ENCODE measurements at places on chromosomes 13 and 19.

DNA sequence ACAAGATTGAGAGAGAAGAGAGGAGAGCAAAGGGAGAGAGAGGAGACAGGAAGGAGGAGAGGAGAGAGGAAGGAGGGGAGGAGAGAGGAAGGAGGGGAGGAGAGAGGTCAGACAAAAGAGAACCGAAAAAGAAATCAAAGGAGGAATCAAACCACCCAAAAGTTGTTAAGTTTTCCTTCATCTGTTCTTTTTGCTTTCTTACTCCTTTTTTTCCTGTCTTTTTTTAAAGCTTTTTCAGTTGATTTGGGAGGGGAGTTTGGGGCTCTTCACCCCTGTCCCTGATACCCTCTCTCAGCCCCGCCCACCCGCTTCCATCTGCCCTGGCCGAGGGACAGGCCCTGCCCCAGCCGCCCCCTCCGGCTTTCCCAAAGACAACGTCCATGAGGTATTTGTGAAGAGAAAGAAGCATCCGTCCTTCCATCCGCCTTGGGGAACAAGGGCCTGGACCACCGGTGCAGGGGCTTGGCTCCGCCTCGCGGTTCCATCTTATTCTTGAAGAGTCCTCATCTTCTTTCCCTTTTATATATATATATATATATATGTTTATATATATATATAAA lies 13.3 kb downstream of the ZNF574 start:
- no peak for DNase-seq
- H3K36me3 ChIP-seq = peaks cover 7% of the 10 kb centered on the region
- no peaks in the 10 kb centered on the region for H3K27me3 ChIP-seq
- peaks cover 6% of the 10 kb centered on the region for H3K4me1 ChIP-seq
- H3K27ac ChIP-seq = no peak overlapping the region
- H3K4me3 ChIP-seq = no peak overlapping the region

GRCh38 chr13:109897988-109898624 lies 111.7 kb upstream of the IRS2 start:
- no peak overlapping the region for H3K4me3 ChIP-seq
- H3K27me3 ChIP-seq = no peaks in the 10 kb centered on the region
- H3K4me1 ChIP-seq = no peaks in the 10 kb centered on the region

GRCh38 chr19:32540621-32541020 lies 40.4 kb upstream of the PDCD5 start:
- no peaks in the 10 kb centered on the region for H3K4me1 ChIP-seq
- no peak overlapping the region for H3K4me3 ChIP-seq
- no peak for DNase-seq
- no peaks in the 10 kb centered on the region for H3K27me3 ChIP-seq
- H3K36me3 ChIP-seq = no peaks in the 10 kb centered on the region
- no peak overlapping the region for H3K27ac ChIP-seq

- no peak for DNase-seq
- H3K4me3 ChIP-seq = no peak overlapping the region
- peaks cover 20% of the 10 kb centered on the region for H3K4me1 ChIP-seq
- H3K36me3 ChIP-seq = peaks cover 6% of the 10 kb centered on the region
- no peaks in the 10 kb centered on the region for H3K27me3 ChIP-seq
Measured at GRCh38 chr19:11373166-11373884, 1.1 kb upstream of the SWSAP1 start.

DNA sequence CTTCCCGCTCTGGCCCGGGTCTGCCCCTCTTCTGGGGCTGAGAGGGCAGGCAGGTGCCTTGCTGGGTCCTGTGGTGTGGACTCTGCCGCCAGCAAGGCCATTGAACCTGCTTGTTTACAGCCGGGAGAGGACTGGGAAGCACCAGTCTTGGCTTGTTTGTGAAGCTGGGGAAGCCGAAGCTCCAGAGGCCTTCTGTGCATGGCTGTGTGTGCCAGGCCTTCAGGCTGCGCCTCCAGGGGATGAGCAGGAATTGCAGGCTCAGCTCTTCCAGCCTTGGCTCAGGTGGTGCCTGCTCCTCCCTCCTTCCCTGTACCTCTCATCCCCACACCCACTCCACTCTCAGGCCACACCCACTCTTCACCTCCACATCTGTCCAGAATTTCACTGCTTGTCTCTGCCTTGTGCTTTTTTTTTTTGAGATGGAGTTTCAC lies 17.5 kb downstream of the NDUFB7 start:
- peaks cover 12% of the 10 kb centered on the region for H3K4me1 ChIP-seq
- H3K27me3 ChIP-seq = no peaks in the 10 kb centered on the region
- peaks cover under 1% of the 10 kb centered on the region for H3K36me3 ChIP-seq
- no peak overlapping the region for H3K4me3 ChIP-seq
- H3K27ac ChIP-seq = no peak overlapping the region
- no peak for DNase-seq

- no peak overlapping the region for H3K27ac ChIP-seq
- H3K36me3 ChIP-seq = peaks cover 39% of the 10 kb centered on the region
- H3K4me1 ChIP-seq = peaks cover 27% of the 10 kb centered on the region
- no peak for DNase-seq
Measured at GRCh38 chr19:14470031-14470876, 4.9 kb downstream of the PTGER1 start.

- peak; percentile 60 for DNase-seq
- H3K36me3 ChIP-seq = peaks cover 9% of the 10 kb centered on the region
- peaks cover 10% of the 10 kb centered on the region for H3K4me1 ChIP-seq
- H3K4me3 ChIP-seq = peak overlapping the region; percentile 20
- H3K27me3 ChIP-seq = no peaks in the 10 kb centered on the region
Measured at GRCh38 chr19:2775556-2776430, 7.3 kb downstream of the SGTA start.

DNA sequence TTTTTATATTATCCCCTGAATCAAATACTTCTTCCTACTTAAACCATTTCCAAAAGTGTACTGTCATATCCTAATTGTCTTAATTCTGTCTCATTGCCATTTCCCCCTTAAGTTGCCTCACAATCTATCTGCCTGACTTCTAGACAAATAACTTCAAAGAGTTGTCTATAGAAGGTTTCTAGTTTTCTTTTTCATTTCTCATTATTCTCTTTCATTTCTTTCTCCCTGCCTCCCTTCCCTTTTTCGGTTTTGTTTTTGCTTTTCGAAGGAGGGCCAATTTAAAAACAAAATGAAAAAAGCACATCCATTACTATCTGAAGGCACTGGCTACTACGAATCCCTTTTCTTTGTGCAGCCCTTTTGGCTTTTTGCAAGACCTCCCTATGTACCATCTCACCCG lies 367.2 kb downstream of the DNAJC15 start:
- H3K36me3 ChIP-seq = no peaks in the 10 kb centered on the region
- H3K4me1 ChIP-seq = no peaks in the 10 kb centered on the region

GRCh38 chr13:21242236-21242635 lies 65.8 kb downstream of the MRPL57 start:
- no peak for DNase-seq
- H3K36me3 ChIP-seq = no peaks in the 10 kb centered on the region
- H3K27ac ChIP-seq = no peak overlapping the region
- peaks cover 4% of the 10 kb centered on the region for H3K27me3 ChIP-seq
- no peaks in the 10 kb centered on the region for H3K4me1 ChIP-seq

GRCh38 chr13:103795892-103796478 lies 729.8 kb upstream of the SLC10A2 start:
- no peaks in the 10 kb centered on the region for H3K4me1 ChIP-seq
- no peak overlapping the region for H3K4me3 ChIP-seq
- DNase-seq = no peak

DNA sequence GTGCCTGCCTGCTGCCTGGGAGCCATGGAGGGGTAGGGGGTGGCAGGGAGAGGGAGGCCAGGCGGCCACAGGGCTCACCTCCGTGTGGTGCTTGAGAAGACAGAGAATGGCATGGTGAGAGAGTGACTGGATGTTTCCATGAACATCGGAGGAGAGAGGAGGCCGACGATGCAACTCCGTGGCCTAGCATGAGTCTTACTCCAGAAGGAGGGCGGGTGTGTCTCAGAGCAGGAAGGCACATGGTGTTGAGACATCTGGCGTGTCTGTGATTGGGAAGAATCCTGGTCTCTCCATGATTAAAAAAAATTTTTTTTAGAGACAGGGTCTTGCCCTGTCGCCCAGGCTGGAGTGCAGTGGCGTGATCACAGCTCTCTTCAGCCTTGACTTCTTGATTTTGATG lies 5.1 kb downstream of the IRGC start:
- H3K4me1 ChIP-seq = no peaks in the 10 kb centered on the region
- H3K27ac ChIP-seq = no peak overlapping the region
- no peaks in the 10 kb centered on the region for H3K36me3 ChIP-seq
- no peak for DNase-seq

- DNase-seq = no peak
- H3K27me3 ChIP-seq = no peaks in the 10 kb centered on the region
- no peak overlapping the region for H3K27ac ChIP-seq
- H3K36me3 ChIP-seq = peaks cover 82% of the 10 kb centered on the region
- no peak overlapping the region for H3K4me3 ChIP-seq
Measured at GRCh38 chr19:54123682-54124081, 8.1 kb downstream of the PRPF31 start.

GRCh38 chr13:25687471-25688225 lies 315.9 kb downstream of the ATP8A2 start:
- no peaks in the 10 kb centered on the region for H3K4me1 ChIP-seq
- H3K27me3 ChIP-seq = no peaks in the 10 kb centered on the region
- no peak overlapping the region for H3K27ac ChIP-seq
- DNase-seq = no peak
- no peaks in the 10 kb centered on the region for H3K36me3 ChIP-seq

DNA sequence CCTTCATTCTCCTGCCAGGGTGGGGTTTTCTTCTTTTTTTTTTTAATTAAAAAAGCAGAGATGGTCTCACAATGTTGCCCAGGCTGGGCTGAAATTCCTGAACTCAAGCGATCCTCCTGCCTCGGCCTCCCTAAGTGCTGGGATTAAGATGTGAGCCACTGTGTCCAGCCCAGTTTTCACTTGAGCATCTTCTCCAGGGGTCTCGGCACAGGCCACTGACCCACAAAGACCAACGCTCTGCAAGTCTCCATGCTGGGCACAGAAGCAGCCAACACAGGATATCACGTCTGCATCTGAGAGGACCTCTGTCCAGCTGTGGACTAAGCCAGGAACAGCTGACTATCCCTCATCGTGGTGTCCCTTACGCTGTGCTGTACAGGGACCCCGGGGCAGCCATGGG lies 9.5 kb upstream of the TMEM86B start:
- no peaks in the 10 kb centered on the region for H3K4me1 ChIP-seq
- no peaks in the 10 kb centered on the region for H3K27me3 ChIP-seq
- no peak overlapping the region for H3K27ac ChIP-seq
- H3K36me3 ChIP-seq = peaks cover 96% of the 10 kb centered on the region

GRCh38 chr13:29711776-29712175 lies 116.3 kb upstream of the SLC7A1 start:
- H3K27ac ChIP-seq = no peak overlapping the region
- no peak for DNase-seq
- no peak overlapping the region for H3K4me3 ChIP-seq

DNA sequence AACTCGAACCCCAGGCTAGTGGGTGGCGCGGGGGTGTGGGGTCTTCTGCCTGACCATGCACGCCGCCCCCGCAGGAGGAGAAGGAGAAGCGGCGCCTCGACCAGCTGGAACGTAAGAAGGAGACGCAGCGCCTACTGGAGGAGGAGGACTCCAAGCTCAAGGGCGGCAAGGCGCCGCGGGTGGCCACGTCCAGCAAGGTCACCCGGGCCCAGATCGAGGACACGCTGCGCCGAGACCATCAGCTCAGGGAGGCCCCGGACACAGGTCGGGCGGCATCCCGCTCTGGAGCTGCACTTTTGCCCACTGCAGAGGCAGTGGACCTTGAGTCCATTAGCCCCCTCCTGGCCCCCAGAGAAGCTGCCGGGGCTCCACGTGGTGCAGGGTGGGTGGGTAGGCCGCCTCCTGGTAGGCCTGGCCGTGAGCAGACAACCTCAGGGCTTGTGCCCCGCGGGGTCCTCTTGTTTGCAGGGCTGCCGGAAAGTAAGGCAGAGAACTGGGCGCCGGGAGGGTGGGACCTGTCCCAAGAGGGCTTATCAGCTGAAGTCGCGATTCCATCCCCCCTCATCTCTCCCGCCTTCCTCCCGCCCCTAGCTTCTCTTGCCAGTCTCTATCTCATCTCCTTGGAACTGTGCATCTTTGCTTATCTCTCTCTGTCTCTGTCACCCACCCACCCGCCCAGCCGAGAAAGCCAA lies 9.9 kb downstream of the CCDC124 start:
- H3K4me3 ChIP-seq = no peak overlapping the region
- peaks cover 7% of the 10 kb centered on the region for H3K4me1 ChIP-seq
- H3K36me3 ChIP-seq = peaks cover 11% of the 10 kb centered on the region
- no peak for DNase-seq
- H3K27ac ChIP-seq = no peak overlapping the region

DNA sequence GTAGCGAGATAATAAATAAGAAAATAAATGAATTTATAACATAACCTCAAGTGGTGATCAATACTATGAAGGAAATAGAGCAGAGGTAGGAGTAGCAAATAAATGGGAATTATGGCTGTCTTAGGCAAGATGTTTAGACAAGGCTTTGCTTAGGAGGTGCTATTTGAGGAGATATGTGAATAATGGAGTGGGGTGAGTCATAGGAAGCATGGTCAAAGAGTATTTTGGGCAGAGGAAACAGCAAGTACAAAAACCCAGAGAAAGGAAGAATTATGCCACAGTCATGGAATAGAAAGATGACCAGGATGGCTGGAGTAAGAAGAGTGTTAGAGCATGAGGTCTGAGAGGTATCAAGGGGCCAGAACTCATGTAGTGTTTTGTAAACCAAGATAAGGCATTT lies 33.6 kb upstream of the LPAR6 start:
- peaks cover 13% of the 10 kb centered on the region for H3K4me1 ChIP-seq
- no peak overlapping the region for H3K4me3 ChIP-seq
- H3K36me3 ChIP-seq = no peaks in the 10 kb centered on the region
- DNase-seq = no peak
- H3K27ac ChIP-seq = no peak overlapping the region
- no peaks in the 10 kb centered on the region for H3K27me3 ChIP-seq

DNA sequence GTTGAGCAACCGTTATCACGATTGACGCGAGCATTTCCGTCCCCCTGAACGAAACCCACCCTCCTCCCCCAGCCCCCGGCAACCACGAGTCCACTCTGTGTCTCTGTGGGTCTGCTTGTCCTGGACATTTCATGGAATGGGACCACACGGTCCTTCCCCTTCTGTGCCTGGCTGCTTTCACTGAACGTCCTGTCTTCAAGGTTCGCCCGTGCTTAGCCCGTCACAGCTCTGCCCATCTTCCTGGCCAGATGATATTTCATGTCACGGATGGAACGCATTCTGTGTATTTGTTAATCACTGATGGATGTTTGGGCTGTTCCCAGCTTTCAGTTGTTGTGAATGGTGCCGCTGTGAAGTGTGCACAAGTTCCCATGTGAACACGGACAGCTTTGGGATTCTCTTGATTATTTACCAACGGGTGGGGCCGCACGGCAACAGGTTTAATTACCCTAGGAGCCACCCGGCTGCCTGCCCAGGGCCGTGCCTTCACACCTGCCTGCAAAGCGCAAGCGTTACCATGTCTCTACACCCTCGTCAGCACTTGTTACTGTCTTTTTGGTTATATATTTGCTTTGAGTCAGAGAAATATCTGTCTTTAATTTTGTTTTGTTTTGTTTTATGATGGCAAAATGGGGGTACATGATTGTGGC lies 42.5 kb downstream of the RASA3 start:
- H3K4me3 ChIP-seq = no peak overlapping the region
- no peak for DNase-seq
- H3K27ac ChIP-seq = no peak overlapping the region

DNA sequence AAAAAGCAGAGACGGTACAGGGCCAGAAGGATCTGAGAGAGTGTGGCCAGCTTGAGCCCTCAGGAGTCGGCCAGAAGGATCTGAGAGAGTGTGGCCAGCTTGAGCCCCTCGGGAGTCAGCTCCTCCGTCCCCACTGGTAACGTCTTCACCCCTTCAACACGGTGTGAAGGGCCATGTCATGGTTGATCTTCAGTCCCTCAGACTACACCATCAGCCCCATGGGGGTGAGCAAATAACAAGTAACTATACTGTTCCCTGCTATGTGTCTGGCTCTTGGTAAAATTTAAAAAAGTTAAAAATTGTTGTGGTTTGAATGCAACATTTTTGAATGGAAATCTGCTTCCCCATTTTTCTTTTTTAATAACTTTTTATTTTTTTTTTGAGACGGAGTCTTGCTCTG lies 1.6 kb upstream of the ZNF8 start:
- H3K4me1 ChIP-seq = peaks cover 6% of the 10 kb centered on the region
- no peaks in the 10 kb centered on the region for H3K27me3 ChIP-seq
- DNase-seq = no peak
- H3K36me3 ChIP-seq = peaks cover 16% of the 10 kb centered on the region

Measured in effector memory CD4-positive, alpha-beta T cell (primary cell).